Suppressor macrophage treated with lipopolysaccharide for 4 hours (primary cell): ENCODE measurements at places on chromosomes 3 and 15.
A peak's percentile ranks its signal among the peaks of the same experiment; 100 is the strongest.

GRCh38 chr3:183306798-183307671 is 54.0 kb downstream of the B3GNT5 start:
- peak; percentile 92 for DNase-seq

GRCh38 chr15:73756947-73757513 is 3.9 kb upstream of the INSYN1 start:
- DNase-seq: no peak

DNA sequence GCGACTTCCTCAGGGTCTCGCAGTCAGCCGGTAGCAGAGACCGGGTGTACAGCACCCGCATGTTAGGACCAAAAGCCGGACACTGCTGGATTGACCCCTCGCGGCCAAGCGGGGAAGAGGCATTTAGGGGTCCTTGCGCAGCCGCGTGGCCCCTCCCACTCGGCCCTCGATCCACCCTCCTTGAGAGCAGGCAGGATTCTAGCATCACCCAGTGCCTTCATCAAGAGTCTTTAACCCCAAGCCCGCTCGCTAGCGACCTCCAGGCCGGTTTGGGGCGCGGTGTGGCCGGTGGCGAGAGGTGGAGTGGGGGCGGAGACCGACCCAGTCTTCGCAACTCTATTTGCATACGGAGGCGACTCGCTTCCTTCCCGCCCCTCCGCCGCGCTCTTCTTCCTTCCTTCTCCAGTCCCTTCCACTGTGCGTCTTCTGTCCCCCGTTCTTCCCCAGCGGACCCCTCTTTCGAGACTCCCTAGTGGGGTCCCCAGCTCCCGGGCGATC is at the start of gene ST6GAL1:
ST6GAL1 (plus strand) TSS at position 384 of the 498 bp plus-strand sequence. CDS start 112,178 bp downstream, outside the sequence.
- DNase-seq: peak; percentile 53

- DNase-seq: peak; percentile 21
These were observed 129.0 kb downstream of the SERPINI1 start for GRCh38 chr3:167864552-167864874.

GRCh38 chr15:91966194-91966552 is 112.7 kb downstream of the SLCO3A1 start:
- DNase-seq: no peak

DNA sequence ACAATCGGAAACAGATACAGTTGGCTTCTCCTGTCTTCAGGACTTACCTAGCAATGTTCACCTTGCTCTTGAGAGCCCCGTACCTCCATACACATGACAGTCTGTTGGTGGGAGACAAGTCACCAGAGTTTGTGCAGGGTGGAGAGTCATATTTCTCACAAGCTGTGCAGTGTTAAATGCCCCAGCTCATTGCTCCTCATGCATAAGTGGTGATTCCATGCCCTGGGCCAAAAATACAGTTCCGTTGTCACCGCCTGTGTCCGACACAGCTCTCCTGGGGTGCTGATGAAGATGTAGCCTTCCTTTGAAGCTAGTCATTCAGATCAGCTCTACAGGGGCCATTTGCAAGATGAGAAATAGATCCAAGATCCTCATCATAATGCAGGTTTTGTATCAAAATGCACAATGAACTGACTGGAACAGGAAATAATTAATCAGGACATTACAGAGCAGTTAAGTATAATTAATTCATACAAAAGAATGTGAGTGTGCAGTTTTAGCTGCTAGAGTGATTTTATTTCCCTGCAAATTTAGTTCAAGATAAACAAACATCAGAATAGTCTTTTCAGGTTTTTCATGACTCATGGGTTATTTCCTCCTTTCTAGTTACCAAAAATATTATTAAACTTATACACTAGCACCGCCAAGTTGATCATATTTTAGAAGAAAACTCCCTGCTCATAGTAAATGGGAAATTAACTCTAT is 66.5 kb downstream of the CD47 start:
- DNase-seq: no peak

- no peak for DNase-seq
These were observed 457.9 kb upstream of the ALCAM start for GRCh38 chr3:104908761-104909160.

GRCh38 chr3:41955192-41955591 is 6.7 kb downstream of the ULK4 start:
- DNase-seq: no peak

GRCh38 chr3:8282541-8283165 is 219.0 kb upstream of the LMCD1 start:
- DNase-seq: no peak

DNA sequence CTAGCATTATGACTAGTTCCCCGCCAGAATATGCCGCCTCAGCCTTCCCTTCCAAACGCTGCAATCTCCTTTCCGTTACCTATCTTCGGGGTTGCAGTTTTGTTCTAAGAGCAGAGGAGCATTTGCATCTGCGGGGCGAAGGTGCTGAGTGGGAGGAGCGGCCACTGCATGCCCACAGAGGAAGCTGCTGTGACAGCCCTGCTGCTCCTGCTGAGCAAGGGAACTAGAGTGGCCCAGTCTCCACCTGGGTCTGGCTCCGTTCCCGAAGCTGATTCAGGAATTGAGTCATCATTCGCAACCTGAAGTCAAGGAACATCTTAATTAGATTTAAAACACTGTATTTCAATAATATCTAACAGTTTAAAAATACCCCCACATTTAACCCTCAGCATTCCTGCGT is 98.2 kb upstream of the TJP1 start:
- DNase-seq: no peak

GRCh38 chr3:135981701-135982403 is 16.3 kb downstream of the PPP2R3A start:
- no peak for DNase-seq

- DNase-seq: peak; percentile 88
These were observed 2.3 kb downstream of the XYLB start for GRCh38 chr3:38348903-38349302.

DNA sequence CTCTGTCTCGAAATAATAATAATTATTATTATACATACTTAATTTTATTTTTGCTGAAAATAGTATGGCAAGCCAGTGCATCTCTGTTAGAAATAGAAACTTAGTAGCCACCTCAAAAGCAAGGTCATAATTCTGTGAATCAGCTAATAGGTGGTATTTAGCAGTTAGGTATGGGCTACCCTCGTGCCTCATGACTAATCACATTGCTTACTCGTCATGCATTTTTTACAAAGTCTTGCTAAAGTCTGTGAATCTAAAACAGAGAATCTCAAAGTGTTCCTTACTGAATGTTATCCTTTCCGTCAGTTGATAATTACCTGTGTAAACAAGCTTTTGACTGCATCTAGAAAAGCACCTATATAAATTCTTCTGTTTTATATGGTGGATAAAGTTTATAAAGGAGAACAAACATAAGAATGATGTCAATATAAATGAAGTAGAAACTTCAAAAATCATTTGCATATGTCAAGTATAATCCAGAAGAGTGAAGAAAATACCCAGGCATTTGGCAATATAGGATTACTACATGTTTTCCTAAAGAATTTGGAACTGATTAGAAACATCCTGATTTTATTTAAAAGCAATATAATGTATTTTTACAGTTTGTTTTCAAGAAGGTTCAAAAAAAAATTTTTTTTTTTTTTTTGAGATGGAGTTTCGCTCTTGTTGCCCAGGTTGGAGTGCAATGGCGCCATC is 6.2 kb downstream of the PPARG start:
- no peak for DNase-seq

DNA sequence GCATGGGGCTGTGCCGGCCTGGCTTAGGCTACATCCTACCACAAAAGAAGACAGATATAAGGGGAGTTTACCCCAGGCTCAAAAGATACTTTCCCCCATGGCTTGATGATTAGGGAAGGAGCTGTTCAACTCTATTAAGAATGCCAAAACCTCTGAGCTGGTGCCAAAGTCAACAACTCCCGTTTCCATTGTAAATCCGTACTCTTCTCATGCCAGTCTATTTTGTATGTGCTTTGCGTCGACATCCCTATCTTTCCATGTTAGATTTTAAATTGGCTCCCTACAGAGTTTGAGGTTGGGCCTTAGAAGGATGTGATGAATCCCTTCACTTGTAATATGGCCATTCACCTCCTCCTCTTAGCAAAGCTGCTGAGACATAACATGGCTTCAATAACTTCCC is 46.9 kb downstream of the RLBP1 start:
- DNase-seq: no peak

GRCh38 chr15:62164396-62165103 is 535 bp downstream of the C2CD4B start:
- DNase-seq: no peak

DNA sequence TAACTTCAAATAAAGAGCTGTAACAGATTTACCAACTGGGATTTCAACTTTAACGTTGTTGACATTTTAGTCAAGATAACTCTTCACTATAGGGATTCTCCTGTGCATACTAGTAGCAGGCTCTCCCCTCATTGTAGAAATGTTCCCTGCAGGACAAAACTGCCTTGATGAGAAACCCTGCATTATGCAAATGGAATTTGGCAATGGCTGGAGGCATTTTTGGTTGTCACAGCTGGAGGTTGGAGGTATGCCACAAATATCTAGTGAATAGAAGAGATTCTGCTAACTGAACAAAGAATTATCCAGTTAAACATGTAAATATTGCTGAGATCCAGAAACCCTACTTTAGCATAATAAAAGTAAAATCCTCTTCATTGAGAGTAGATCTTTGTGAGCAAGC is 928.8 kb upstream of the ALCAM start:
- no peak for DNase-seq

DNA sequence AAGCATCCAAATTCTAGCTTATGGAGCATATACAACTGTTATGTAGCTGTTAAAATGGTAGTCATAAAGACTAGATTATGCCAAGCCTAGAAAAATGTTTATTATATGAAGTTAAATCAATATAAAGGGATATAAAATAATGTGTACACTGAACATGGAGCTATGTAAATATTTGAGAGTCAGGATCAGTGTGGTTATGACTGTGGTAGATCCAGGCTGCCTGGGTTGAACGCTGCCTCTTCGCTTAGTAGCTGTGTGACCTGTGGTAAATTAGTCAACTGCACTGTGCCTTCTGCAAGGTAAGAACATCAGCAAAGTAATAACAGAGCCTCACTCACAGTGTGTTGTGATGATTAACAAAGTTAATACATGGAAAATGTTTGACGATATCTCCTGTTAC is 212.2 kb downstream of the RBMS3 start:
- no peak for DNase-seq

GRCh38 chr15:94206463-94207167 is 24.7 kb upstream of the MCTP2 start:
- peak; percentile 91 for DNase-seq

DNA sequence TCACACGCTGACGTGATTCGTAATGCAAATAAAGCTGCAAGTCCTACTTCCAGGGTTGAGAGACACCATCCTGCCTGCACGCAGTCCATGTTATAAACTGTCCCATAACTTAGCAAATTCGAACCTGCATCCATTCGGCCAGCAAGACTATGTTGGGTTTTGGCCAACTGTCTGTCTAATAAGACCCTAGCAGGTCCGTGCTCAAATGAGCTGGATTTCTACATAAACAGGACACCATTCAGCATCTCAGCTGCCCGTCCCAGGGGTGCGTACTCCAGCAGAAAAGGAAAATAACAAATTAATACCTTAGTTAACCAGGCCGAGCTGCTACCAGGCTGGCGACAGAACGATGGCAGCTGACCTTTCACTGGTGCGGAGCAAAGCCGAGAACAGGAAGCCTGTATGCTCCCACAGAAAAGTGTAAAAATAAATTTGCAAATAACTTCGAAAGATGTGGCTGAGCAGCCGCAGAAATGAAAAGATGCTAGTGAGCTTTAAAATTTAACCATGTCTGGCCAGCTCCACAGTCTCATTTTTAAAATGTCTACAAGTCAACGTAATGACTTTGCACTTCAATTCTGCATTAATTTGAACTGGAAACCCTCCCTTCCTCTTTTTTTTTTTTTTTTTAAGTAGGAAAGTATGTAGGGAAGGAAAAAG is 97.1 kb upstream of the SNRPA1 start:
- no peak for DNase-seq

- peak; percentile 59 for DNase-seq
These were observed 239.0 kb downstream of the SLCO3A1 start for GRCh38 chr15:92092289-92093105.

DNA sequence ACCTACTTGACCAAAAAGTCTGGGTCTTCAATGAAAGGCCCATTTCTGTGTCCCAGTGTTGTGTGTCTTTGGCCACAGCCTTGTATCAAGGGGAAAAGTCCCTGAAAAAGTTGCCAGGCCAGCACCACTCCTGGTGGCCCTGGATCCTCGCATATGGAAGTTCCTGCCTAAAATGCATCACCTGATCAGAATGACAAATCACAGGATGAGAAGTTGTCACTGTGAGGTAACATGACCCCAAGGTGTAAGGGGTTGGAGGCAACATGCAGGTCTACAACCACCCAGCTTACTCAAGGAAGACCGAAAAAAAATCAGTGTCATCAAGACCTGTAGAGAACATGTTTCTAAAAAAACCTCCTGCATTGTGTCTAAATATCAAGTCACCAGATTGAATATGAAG is 25.6 kb downstream of the PARP15 start:
- no peak for DNase-seq
